Erythroblast (primary cell): ENCODE measurements at places on chromosomes 3 and 15.

DNA sequence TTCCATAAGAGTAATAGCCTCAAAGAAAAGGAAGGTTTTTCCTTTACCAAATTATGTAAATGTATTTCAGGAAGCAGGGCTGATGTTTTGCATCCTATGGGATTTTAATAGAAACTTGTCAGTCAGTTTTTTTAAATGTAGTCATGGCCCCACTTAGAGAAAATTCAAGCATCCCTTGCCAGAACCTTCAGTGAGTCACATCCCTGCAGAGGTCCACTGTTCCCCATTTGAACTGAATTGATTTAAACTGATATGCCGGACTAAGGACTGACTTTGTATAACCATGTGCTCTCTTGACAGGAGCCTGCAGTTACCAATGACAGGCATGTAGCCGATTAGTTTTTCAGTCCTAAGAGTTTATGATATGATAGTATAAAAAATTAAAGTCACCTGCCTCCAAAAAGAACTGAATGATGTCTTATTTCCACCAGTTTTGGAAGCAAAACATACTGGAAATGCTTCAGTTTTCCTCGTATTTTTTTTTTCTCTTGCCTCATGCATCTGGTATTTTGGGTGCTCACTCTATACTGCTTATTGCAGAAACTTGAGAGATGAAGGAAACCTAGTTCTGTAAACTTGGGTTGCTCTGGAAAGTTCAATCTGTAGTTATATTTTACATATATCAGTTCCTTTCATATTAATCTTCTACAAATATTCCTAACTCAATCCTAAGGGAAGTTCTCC lies 30.7 kb downstream of the LRTM1 start:
- no peak for DNase-seq

DNA sequence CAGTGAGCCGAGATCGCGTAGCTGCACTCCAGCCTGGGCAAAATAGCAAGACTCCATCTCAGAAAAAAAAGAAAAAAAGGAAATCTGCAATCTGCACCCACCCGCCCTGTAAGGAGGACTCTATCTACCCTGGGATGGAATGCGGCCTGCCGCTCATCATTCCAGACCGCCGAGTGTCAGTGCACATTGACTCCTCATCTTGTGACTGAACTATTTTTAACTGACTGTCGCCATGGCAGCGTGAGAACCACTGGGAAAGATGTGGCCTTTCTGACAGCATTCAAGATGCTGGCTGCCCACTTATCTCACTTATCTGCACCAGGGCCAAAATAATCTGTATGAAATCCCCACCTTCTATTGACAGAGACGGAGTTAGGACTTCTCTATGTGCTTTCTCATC lies 38.8 kb upstream of the ANKRD34C start:
- DNase-seq: no peak

GRCh38 chr15:52798529-52799101 lies 8.5 kb upstream of the ONECUT1 start:
- DNase-seq: no peak

GRCh38 chr15:66617137-66618090 lies 51.6 kb upstream of the LCTL start:
- peak; percentile 23 for DNase-seq

DNA sequence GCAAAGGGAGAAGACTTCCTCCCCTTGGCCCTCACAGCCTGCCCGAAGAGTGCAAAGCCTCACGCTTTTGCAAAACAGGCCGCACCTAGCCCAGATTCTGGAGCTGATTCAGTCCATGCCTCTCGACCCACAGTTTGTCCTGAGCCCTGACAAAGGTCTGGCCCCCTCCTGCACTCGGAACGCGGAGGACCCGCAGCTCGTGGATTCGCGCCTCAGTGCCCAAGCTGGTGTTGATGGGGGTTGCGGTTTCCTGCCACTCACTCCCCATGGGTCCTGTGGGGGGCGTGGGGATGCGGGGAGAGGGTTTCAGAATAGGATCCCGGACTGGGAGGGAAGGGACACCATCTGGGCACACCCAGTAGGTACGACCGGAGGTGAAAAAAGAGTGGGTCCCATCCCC lies 594 bp upstream of the CRABP1 start:
- no peak for DNase-seq

DNA sequence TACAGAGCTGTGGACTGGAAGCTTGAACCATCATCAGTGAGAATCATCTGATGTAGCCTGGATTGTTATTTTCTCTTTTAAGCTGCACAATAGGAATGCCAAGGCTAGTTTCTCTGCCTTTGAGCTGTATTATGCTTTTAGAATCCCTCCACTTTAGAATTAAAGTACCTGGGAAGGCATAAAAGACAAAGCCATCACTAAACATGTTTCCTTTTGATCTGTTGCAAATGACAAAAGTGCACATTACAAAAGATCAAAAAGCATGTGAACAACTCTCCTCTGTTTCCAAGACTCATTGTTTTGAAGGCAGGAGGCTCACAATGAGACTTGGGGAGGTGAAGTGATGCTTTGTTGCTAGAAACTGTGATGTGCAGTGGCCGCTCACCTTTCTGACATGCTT lies 51.8 kb downstream of the LARS2 start:
- DNase-seq: no peak

- DNase-seq: no peak
Observed at GRCh38 chr3:69332934-69333333, 53.0 kb downstream of the FRMD4B start.

DNA sequence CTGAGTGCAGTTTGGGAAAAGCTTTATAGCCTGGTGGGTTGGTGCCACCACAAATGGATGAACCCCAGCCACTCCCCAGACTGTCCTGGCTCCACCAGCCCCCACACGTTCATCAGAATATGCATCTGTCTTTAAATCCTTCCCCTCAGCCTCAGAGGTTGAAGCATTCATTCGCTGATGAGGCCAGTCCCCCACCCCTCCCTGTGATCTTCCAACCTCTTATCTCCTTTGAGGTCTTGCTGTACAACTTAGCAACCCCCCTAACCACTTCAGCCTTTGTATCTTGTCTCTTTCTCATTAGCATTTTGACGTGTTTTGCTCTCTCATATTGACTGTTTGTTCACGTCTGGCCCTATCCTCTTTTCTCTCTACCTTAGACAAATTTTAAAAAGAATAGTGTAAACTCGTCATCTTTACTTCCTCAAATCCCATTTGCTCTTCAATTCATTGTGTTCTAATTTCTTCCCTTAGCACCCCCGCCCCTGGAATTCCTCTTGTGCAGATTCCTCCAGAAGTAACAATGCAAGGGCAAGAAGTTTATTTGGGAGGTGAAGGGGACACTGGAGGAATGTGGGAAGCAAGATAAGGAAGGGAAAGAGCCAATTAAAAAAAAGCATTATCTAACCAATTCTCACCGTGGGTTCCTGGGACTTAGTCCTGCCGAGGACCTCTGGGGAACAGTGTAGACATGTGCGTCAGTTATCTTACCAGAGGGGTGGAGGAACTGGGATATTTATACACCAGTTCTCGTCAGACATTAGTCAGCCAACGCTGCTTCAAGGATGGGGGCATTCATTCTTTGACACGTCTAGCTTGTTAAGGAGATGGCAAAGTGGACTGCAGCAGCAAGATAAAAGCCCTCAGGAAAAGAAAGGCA lies 38.6 kb downstream of the MOBP start:
- DNase-seq: no peak

- no peak for DNase-seq
Observed at GRCh38 chr3:192927016-192927415, 9.4 kb upstream of the MB21D2 start.

GRCh38 chr3:111786922-111787321 lies 72.1 kb upstream of the PHLDB2 start:
- no peak for DNase-seq

- peak; percentile 40 for DNase-seq
Observed at GRCh38 chr3:50194903-50195500, 3.6 kb downstream of the GNAT1 start.

- DNase-seq: no peak
Observed at GRCh38 chr3:175335229-175335628, 476.1 kb downstream of the NAALADL2 start.

- no peak for DNase-seq
Observed at GRCh38 chr3:32544894-32545293, 25.8 kb downstream of the DYNC1LI1 start.

DNA sequence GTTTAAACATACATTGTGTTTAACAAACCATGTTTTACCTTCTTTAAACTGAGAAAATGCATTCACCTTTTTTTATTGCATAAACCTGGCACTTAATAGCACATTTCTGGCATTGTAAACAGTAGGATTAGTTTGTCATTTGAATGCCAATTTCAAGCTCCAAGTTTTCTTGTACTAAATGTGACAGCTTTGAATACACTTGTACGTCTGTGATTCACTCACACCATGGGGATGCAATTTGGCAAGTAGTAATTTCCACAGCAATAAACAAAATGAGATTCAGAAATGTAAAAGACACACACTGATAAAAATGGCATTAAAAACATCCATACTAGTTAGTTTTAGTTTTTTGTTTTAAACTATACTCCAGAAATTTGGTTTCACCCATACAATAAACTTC lies 598.9 kb downstream of the SI start:
- no peak for DNase-seq

DNA sequence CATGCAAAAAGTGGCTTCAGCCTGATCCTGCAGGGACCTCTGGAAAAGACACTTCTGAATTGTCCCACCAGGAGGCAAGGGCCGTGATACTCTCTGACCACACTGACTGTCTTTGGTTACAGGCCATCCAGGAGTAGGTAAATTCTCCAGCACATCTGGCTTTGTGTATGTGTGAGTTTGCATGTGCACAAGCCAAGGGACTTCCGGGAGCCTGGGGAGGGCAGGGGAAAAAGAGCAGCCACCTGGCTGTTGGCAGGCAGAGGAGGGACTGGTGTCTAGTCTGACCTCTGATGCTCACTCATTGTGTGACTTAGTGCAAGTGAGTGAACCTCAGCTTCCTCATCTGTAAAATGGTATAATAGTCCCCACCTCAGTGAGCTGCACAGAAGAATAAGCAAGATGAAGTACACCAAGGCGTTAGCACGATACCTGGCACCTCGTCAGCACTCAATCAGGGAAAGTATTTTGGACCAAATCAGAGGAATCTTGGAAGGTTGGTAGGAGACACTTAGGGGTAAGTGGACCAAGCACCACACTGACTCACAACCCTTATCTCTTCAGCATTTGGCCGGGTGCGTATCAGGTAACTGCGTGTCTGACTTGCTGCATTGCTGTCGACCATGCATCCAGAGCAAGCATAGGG lies 19.1 kb downstream of the KLHL6 start:
- DNase-seq: no peak

- DNase-seq: no peak
Observed at GRCh38 chr3:48119505-48120193, 68.6 kb downstream of the CDC25A start.
